ENCODE measurements at places on chromosomes 3 and 15. TPM values are rescaled to one million over a fixed set of nuclear protein-coding genes. Genes with fewer than 3 reads are reported as not detected.

Gene CSPG5
- 0.67 TPM for polyA plus RNA-seq

Gene RAD51
- polyA plus RNA-seq: not detected

Gene C3orf49
- not detected for polyA plus RNA-seq

Gene DNAH1
- polyA plus RNA-seq: 1.7 TPM

Gene CLDN18
- polyA plus RNA-seq: not detected

Gene PLAAT1
- polyA plus RNA-seq: 0.39 TPM
